ENCODE measurements at places on chromosomes 6 and 20. TPM values are rescaled to one million over a fixed set of nuclear protein-coding genes. Genes with fewer than 3 reads are reported as not detected.

DNA sequence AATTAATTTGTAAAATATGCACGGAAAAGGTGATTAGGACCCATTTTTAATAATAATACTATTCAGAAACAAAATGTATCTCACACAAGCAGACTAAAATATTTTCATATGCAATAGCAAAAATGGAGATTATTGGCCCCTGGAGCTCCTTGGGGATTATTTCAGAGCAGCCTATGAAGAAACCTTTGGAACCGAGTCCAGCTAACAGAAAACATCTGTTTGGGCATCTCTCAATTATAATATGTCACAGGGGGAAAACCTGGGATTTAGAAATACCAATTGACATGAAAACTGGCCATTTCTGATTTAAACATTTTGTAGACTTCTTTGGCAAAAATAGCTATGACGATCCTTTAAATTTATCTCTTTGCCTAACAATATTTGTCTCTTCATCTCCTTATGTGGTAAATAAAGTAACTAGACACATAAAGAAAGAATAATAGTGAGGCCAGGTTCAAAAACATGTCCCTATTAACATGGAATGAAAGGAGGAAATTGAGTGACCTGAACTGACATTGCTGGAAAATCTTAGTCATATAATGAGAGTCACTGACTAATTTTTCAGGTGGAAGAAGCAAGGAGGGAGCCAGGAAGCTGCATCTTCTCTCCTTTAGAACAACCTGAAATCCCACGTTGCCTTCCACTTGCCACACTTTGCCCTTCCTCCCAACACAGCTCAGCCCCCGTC, 199.0 kb downstream of the SOD2 start:
- DNase-seq: no peak

Gene RBM39
- 275 TPM for total RNA-seq

DNA sequence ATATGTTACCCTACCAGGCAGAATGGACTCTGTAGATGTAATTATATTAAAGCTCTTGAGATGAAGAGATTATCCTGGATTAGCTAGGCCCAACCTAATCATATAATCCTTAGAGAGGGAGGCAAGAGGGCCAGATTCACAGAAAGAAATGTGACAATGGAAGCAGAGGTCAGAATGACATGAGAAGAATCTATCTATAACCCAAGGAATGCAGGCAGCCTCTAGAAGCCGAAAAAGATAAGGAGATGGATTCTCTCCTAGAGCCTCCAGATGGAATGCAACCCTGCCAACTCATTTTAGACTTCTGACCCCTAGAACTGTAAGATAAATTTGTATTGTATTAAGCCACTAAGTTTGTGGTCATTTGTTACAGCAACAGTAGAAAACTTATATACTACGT, 12.3 kb downstream of the PXT1 start:
- DNase-seq: no peak

DNA sequence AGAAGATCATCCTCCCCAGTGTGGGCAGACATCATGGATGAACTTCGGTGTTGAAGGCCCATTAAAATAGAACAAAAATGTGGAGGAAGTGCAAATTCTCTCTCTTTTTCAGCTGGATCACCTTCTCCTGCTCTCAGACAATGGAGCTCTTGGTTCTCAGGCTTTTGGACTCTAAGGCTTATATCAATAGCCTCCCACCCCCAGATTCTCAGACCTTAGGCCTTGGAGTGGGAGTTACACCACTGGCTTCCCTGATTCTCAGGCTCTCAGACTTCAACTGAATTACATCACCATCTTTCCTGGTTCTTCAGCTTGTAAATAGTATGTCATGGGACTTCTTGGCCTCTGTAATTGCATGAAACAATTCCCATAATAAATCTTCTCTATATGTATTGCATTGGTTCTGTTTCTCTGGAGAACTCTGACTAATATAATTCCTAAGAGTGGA, 36.6 kb downstream of the NSFL1C start:
- DNase-seq: no peak

GRCh38 chr6:155678361-155678760, 222.7 kb upstream of the NOX3 start:
- no peak for DNase-seq

- no peak for DNase-seq
Observed at GRCh38 chr6:11213422-11214021, 18.9 kb downstream of the NEDD9 start.

Gene CRISP3
- total RNA-seq: not detected

GRCh38 chr20:19995220-19995863, 21.8 kb upstream of the NAA20 start:
- DNase-seq: peak; percentile 71

Gene BTN1A1
- total RNA-seq: 0.06 TPM

Gene DNAH8
- not detected for total RNA-seq

Gene CST5
- not detected for total RNA-seq

Gene SPINT3
- total RNA-seq: not detected

Gene BPIFB2
- total RNA-seq: not detected

DNA sequence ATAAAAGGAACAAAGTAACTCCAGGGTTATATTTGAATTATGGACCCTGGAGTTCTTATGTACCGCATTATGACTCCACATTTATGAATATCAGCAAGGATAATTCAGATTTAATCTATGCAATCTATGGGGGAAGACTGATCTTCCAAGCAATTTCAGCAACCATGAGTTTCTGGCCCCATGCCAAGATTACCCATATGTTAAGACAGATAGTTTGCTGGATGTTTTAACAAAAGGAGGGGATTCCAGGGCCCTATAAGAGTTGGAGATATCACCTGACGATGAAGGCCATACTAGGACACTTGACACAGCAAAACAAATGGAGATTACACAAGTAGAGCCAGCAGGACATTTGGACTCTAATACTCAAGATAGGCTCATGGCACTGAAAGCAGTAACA, 45.9 kb upstream of the PLN start:
- no peak for DNase-seq

Gene MCUR1
- total RNA-seq: 28.2 TPM

Gene LRRN4
- not detected for total RNA-seq

Gene SLC22A2
- not detected for total RNA-seq

DNA sequence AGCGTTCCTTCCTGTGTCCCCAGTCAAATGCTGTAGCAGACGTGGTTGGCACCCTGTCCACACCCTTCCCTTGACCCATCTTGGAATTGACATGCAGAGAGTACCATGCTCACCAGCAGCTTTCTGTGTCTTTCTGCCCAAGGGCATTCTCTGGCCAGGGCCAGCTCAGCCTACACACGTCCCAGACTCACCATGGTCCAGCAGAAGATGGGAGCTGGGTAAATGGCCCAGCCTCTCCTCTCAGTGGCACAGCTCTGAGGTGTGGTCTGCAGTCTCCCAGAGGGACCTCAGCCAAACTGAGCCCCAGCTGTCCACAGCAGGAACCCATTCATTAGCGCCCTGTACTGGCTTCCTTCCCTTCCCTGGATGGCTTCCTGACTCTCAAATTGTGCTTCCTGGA, 31.1 kb upstream of the BLCAP start:
- DNase-seq: no peak

Gene NKAIN4
- 6.8 TPM for total RNA-seq

DNA sequence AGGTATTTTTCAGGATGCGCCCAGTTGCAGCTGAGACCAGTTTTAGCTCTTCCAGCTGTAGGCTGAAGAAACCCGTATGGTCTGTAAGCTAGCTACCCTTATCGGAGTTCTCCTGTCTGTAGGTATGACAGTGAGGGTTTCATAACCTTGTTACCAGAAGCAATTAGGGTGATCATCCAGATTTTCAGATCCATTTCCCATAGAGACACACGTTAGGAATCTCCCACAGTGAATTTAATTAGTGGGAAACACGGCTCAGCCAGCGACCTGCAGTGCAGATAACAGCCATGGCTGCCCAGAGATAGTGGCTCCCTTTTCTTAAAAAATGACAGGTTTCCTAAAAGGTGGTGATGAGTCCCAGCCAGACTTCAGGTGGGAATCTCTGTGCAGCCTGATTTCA, 111.1 kb downstream of the BTBD3 start:
- DNase-seq: peak; percentile 50

Gene PLCB4
- total RNA-seq: 2.4 TPM

- DNase-seq: no peak
Observed at GRCh38 chr6:142647449-142648035, 297.4 kb downstream of the HIVEP2 start.

GRCh38 chr6:116087437-116088027, 13.1 kb upstream of the NT5DC1 start:
- DNase-seq: no peak

GRCh38 chr6:49549691-49550491, 577 bp upstream of the C6orf141 start:
- no peak for DNase-seq

- DNase-seq: no peak
Observed at GRCh38 chr6:45835721-45836437, 179.8 kb downstream of the CLIC5 start.

DNA sequence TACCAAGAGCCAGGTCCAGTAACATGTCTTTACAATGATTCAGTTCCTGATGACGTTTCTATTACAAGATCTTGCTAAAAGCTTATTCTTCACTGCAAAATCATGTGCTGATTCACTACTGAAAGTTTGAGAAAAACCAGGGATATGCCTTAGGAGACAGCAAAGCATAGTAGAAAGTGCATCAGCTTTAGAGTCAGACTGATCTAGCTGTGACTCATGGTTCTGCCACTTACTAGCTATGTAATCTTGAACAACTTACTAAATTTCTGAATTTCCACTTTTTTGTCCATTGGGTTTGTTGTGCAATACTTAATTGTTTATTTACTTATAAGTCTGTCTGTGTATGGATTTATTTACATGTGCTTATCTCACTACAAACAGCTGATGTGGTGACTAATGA, 198.5 kb upstream of the RSPO3 start:
- DNase-seq: no peak

Gene MYCT1
- total RNA-seq: not detected

- no peak for DNase-seq
Observed at GRCh38 chr20:20761301-20761700, 48.9 kb upstream of the RALGAPA2 start.

Gene RRAGD
- total RNA-seq: 18.4 TPM

DNA sequence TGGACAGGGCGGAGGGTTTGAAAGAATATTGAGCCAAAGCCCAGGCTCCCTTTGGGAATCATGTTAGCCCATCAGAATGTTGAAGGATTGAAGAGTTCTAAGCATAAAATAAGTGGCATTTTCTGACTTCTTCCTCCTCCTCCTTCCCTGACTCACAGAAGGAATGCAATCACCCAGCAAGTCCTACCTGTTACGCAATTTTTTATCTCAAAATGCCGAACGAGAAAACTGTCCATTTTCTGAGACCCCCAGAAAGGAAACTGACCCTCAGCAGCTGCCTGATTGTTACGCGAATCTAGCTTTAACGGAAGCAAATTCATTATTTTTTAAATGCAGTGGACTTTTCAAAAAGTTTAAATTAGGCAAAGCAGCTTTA, 4.7 kb upstream of the DNAJC5 start:
- no peak for DNase-seq

GRCh38 chr20:22921595-22922421, 113.3 kb upstream of the SSTR4 start:
- DNase-seq: no peak
